ENCODE measurements at places on chromosomes 1 and 21.

- no peak for DNase-seq
These were observed 24.7 kb upstream of the LAMC2 start for GRCh38 chr1:183161391-183161790.

- DNase-seq: no peak
These were observed 134.0 kb upstream of the ETS2 start for GRCh38 chr21:38671773-38672172.

DNA sequence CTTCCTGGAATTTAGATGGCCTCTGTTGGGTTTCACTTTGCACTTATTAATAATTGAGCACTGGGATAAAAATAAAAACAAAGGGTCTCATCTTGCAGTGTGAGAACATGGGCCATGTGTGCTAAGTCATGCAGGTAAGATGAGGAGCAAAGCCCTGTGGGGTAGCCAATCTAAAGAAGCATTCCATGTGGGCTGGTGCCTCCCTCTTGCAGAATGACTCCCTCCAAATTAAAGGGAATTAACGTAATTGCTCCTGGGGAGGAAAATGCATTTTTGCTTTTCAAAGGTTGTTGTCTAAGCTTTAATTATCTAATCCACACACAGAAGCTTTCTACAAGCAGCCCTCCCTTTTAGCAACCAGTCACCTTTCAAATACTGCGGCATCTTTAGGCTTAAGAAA is 69.8 kb downstream of the CDC14A start:
- no peak for DNase-seq

GRCh38 chr1:203555076-203555475 is 61.1 kb downstream of the OPTC start:
- DNase-seq: no peak

DNA sequence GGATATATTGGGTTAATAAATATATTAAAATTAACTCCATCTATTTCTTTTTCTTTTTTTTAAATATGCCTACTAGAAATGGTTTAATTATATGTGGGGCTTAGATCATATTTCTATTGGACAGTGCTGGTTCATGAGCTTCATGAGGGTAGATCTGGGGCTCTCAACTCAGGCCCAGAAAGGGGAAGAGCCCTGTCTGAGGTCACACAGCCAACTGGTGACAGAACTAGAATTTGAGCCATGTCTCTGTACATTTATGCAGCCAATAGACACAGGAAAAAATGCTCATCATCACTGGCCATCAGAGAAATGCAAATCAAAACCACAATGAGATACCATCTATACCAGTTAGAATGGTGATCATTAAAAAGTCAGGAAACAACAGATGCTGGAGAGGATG is 5.1 kb upstream of the EPHB2 start:
- no peak for DNase-seq

GRCh38 chr1:44636688-44637598 is 37.3 kb downstream of the TMEM53 start:
- no peak for DNase-seq

DNA sequence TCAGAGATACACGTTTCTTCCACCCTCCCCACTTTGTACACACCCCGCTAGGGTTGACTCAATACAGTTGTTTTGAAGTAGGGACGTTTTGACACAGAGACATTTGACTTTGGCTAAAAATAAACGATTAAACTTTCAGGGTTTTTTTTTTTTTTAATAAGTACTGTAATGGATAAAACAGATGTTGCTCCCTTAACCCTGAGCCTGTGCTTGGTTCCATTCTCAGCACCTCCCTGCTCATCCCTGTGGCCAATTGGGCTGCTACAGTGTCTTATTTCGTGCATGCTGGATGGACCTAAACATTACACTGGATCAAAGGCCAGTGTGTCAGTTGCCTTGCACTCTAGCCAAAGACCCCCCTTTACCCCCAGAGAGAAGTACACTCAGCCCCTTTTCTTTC is 16.9 kb downstream of the GRHL3 start:
- DNase-seq: no peak

- no peak for DNase-seq
These were observed 15.7 kb downstream of the FNDC7 start for GRCh38 chr1:108728327-108728923.

DNA sequence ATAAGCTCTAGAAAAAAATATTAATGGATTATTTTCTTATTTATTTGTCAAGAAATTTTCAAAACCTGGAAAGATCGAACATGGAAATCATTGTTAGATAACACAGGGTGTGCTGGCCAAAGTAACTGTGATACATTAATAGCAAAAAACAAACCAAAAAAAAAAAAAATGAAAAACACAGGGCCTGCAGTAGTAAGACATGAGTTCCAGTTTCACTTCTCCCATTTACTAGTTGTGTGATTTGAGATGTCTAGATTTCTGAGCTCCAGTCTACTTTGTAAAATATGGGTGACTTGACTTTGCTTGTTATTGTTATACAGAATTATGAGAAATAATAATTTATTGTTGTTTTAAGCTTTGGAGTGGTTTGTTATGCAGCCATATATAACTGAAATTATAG is 13.6 kb downstream of the FAM177B start:
- no peak for DNase-seq

GRCh38 chr1:12173041-12173509 is 6.3 kb downstream of the TNFRSF1B start:
- no peak for DNase-seq

DNA sequence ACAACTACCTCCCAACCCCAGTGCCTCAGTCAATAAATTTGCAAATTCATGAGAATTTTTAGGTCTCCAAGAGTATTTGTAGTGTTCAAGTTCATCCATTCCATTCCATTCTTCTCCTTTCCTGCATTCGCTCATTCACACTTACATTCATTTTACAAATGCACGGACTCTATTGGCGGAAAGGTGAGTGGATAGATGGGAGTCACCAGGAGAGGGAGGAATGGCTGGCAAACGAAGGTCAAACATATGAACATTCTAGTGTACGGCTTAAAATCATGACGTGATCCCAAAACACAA is 2.5 kb downstream of the LORICRIN start:
- DNase-seq: no peak

DNA sequence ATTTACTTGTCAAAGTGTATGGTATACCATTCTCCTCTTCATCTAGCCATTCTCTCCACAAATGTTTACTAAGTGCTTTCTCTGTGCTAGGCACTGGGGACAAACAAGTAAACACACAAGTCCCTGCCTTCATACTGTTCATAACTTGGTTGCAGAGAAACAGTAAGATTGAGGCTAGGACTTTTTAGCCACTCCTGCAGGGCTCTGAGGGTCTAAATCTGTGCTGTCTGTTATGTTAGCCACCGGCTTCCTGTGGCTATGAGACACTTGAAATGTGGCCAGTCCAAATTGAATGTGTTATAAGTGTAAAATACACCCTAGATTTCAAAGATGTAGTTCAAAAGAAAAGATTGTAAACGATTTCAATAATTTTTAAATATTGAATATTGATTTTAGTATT is 50.2 kb downstream of the AZIN2 start:
- DNase-seq: no peak

- peak; percentile 32 for DNase-seq
These were observed at the start of gene NTRK1 for GRCh38 chr1:156860628-156861423. NTRK1 (plus strand) TSS chr1:156860865; CDS start chr1:156860935, 70 bp downstream.

DNA sequence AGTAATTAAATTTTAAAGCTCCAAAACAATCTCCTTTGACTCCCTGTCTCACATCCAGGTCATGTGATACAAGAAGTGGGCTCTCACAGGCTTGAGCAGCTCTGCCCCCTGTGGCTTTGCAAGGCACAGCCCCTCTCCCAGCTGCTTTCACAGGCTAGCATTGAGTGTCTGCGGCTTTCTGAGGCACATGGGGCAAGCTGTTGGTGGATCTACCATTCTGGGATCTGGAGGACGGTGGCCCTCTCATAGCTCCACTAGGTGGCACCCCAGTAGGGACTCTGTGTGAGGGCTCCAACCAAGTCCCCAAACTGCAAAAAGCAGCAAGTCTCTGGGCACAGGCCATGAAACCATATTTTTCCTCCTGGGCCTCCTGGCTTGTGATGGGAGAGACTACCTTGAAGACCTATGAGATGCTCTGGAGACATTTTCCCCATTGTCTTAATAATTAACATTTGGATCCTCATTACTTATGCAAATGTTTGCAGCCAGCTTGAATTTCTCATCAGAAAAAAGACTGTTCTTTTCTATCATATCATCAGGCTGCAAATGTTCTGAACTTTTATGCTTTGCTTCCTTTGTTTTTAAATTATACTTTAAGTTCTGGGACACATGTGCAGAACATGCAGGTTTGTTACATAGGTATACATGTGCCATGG is 554.1 kb upstream of the OLFM3 start:
- DNase-seq: no peak

DNA sequence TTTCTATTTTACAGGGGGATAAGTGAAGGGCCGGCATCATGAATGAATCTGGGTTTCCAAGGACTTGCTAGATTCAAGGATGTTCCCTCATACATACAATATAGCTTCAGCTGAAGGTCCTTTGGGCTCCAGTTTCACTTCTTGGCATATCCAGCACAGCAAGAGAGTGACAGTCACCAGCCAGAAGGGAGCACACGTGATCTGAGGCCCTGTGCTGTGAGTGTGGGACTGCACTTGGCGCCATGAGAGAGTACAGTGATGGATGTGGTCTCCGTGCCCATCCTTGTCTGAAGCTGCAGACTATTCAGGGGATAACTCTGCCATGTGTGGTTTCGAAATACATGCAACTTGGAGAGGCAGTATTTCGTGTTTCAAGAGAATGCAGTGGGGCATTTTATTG is 159.7 kb upstream of the DSCAM start:
- DNase-seq: no peak

- DNase-seq: no peak
These were observed 8.6 kb upstream of the PADI6 start for GRCh38 chr1:17363351-17363750.

GRCh38 chr21:28387220-28387619 is 605.5 kb downstream of the LTN1 start:
- no peak for DNase-seq

DNA sequence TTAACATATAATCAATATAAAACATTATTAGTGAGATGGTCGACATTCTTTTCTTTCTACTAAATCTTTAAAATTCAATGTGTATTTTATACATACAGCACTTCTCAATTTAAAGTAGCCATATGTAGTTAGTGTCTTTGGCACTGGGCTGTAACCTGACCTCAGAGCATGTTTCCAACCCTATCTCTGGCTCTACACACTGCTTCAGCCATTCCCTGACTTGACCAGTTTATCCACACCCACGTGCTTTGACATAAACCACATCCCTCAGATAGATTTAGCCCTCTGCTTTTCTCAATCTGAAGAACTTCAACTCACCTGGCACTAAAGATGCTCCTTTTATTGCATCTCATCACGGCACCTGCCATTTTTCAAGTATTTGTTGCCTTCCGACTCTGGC is 58.3 kb downstream of the RGS2 start:
- DNase-seq: no peak

DNA sequence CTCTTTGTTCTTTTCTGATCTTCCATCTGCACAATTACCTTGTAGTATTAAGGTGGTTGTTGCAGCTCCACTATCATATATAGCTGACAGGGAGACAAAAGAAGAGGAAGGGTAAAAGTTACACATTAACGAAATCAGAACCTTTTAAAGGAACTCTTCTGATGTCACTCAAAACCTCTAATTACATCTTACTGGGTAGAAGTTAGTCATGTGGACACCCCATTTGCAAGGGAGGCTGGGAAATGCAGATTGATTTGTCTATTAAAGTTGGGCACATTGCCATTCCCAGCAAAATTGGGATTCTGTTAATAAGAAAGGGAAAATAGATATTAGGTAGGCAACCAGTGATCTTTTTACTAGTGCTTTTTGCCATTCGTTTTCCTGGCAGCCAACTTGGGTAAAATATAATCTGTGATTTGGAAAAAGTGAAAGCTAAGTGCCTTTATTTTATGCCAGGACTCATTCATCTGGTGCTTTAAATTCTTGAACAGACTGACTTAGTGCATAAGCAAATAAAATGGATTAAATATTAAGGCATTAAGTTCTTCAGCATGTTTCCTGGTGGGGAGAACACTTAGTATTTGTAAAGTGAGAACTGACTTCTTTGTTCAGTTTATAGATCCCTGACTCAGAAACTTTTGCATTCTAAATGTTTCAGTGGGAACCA is 71.3 kb downstream of the DNM3 start:
- DNase-seq: no peak

GRCh38 chr1:209388358-209388757 is 195.2 kb upstream of the CAMK1G start:
- no peak for DNase-seq

DNA sequence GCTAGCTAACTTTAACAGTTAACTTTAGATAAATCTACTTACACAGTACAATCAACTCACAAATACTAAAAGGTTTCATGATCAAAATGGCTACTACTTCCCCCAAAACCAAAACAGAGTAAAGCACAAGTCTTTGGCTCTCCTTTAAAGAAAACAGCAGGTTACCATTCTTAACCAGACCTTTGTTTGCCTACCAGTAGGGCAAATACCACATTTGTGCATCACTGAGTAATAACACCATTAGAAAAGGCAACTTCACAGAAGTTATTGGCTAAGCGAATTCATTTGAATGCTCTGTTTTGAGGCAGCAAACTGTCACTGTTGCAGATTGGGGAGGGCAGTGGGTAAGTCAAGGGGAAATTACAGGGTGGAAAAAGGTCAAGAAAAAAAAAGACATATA is 17.3 kb upstream of the SERPINC1 start:
- no peak for DNase-seq

DNA sequence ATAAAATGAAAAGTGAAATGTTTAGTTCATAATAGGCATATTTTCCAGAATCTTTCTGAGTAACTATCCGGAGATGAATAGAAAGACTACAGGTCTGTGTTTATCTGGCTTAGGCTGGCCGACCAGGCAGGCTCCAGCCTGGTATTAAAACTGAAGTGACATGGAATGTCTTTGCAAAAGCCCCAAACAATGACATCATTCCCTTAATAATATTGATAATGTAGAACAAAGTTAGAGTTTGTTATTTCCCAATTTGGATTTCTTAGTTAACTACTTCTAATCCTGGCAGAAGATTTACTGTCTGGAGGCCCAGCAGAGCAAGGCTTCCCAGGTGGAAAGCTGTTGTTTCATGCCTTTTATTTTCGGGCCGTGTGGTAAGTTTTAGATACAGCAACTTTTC is 207.7 kb downstream of the GREM2 start:
- no peak for DNase-seq

DNA sequence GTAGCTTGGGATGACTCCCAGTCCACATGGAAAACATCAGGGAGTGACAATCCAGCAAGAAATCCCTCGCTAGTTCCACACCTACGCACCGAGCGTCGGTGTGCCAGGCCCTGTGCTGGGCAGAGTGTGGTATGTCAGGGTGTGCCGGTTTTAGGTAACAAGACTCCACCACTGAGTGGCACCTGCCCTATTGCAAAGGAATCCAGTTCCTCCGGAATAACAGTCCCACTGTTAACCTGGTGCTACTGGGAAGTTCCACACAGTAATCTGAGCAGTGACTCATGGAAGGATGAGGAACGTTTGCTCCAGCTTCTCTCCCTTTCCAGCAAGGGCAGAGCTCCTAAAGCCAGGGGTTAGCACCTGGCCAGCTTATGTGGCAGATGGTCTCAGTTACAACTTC is 14.3 kb downstream of the RNF207 start:
- DNase-seq: no peak

DNA sequence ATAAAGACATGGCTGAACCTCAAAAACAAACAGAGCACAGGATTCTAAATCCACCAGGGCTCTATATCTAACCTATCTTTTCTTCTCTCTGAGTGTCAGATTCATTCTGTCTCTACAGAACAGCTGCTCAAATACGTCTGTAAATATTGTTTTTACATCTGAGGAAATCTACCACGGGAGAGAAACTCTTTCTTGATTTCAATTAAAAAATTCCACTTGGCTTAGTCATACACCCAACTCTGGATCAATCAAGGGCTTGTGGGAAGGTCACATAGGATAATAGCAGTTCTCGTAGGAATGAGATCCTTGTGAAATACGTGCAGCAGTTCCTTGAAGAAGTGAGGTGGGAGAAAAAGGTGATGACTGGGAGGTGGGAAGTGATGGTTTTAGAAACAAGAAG is 1355.7 kb upstream of the ADGRL2 start:
- DNase-seq: no peak
